GDM1 (cell line): ENCODE measurements at places on chromosomes 11 and 22.

GRCh38 chr11:62671608-62672389, at the start of the genes LBHD1 and UQCC3:
Gene LBHD1 (minus strand): TSS chr11:62672267. CDS start chr11:62670031, 2,236 bp downstream.
Gene UQCC3 (plus strand): TSS chr11:62671673. CDS start chr11:62671746, 73 bp downstream.
- peak; percentile 86 for DNase-seq

- DNase-seq, result no peak
Measured at GRCh38 chr11:92425127-92425526, 200.5 kb downstream of the FAT3 start.

DNA sequence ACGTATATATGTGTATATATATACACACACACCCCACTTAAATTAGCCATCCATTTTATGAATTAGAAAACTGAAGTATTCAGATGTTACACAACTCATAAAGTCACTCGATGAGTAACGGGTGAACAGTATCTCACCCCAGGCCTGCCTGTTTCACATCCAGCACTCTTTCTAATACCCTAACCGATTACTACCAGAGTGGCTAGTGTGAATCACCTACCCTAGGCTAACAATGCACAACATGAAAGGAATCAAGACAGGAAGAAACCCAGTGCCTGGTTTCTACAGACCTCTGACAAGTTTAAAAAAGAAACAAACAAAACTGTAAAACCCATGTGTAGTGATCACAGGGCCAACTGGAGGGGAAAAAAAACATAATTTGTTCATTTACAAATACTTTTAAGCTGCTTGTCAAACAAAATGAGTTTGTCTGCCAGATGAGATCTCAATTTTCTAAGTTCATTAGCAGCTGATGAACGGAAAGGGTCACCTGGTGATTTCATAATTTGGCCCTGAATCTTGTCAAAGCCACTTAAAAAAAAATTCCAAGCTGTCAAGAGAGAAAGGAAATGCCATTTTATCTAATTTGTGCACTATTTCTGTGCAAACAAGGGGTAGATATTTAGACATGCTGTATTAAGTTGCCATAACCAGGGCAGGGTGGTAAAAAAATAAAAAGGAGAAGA, 134.8 kb downstream of the LARGE1 start:
- DNase-seq, result no peak

GRCh38 chr11:78310500-78310909, 107.1 kb downstream of the GAB2 start:
- DNase-seq, result no peak

DNA sequence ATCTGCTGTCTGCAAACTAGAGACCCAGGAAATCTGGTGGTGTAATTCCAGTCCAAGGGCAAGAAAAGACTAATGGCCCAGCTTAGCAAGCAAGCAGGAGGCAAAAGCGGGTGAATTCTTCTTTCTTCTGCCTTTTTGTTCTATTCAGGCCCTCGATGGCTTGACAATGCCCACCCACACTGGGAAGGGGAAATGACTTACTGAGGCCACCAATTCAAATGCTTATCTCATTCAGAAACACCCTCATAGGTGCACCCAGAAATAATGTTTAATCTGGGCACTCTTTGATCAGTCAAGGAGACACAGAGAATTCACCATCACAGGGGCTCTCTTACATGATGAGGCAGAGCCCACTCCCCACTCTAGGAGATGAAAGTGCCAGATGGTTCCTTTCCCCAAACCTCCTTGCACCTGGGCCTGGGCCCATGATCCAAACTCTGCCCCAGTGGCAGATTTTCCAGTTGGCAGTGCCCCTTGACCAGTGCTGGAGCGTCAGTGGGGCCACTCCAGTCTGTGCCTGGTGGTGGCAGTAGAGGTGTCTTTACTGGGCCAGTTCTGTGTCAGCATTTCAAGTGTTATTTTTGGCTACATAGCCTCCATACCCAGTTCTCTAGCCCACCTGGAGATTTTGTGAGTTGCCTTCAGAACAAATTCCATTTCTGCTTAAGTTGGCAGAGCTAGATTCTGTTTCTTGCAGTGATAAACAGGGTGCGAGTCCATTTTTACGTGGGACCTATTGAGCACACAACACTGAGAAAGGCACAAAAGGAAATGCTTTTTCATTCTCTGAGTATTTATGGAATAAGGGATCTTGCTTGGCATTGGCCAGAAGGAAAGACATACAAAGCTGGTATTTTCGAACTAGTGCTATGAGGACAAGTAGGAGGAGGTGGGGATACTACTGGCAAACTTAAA, 7.5 kb downstream of the ELMOD1 start:
- no peak for DNase-seq

- DNase-seq, result no peak
Measured at GRCh38 chr11:76214968-76215548, 8.8 kb upstream of the WNT11 start.

DNA sequence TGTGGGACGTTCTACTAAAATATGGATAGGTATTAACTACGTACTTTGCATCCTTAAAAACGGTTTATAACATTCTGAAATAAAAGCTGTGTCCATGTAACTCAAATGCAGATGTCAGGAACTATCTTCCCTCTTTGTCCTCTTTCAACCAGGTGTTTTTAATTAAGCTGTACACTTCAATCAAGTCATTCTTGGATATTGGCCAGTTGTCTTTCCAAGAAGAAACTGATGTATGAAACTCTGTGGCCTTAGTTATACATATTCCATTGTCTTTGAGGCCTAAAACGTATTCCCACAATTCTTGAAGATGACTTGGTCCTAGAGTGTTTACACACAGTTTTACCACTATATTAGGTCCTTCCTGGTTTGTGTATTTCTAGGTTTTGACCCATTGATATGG, 249.0 kb upstream of the CNTN5 start:
- no peak for DNase-seq

DNA sequence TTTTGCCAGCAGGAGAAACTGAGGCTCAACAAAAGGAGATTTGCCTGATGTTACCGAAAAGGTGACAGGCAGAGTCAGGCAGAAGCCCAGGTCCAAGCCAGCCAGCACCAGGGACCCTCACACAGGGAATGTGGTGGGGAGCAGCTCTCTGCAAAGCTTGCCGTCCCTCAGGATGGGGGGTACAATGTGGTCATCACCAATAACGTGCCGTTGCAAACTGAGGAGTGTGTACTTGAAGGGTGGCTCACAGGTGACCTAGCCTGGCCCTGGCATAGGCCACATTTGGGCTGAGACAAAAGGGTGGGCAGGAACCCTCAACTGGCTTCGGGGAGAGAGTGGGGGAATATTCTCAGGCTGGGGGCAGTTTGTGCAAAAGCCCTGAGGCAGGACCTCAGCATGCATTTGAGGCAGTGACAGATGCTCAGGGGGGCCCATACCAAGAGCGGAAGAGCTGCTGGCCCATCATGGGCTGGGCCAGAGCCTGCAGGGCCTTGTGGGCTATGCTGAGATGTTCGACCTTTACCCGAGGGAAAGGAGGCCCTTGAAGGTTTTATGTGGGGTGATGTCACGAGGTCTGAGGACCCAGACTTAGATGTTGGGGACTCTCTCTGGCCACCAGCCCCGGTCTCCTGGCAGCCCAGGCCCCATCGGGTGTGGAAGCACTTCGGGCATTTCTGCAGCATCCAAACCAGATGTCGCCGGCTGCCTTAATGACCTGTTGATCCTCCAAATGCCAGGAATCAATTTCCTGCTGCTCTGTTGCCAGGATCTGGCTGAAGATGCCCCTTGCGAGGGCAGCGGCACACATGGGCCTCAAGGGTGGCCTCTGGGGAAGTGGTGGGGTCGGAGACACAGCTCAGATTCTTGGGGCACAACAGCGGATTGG, 57.4 kb upstream of the SHISAL1 start:
- no peak for DNase-seq

GRCh38 chr11:21350613-21351012, 681.2 kb downstream of the NELL1 start:
- DNase-seq, result no peak
